Hindlimb muscle (tissue), 1 donor: ENCODE measurements at places on chromosomes 5 and 9.

GRCh38 chr5:141841378-141842180 is 36.6 kb downstream of the PCDH1 start:
- DNase-seq: no peak

DNA sequence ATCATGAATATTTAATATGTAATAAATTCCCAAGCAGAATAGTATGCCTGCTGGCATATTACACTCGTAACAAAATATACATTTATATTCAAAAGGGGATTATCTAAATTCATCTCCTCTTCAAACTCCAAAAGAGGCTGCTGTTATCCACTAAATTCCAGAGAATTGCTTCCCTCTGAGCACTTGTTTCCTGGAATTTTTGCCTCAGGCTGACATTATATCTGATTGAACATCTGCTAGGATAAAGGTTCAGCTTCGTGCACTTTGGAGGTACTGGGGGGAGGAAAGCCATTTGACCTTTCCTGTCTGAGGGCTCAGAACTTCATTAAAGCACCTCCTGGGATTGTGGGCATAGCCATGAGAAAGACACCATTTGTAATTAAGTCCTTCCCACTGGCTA is 4.3 kb upstream of the HAPLN1 start:
- DNase-seq: no peak

DNA sequence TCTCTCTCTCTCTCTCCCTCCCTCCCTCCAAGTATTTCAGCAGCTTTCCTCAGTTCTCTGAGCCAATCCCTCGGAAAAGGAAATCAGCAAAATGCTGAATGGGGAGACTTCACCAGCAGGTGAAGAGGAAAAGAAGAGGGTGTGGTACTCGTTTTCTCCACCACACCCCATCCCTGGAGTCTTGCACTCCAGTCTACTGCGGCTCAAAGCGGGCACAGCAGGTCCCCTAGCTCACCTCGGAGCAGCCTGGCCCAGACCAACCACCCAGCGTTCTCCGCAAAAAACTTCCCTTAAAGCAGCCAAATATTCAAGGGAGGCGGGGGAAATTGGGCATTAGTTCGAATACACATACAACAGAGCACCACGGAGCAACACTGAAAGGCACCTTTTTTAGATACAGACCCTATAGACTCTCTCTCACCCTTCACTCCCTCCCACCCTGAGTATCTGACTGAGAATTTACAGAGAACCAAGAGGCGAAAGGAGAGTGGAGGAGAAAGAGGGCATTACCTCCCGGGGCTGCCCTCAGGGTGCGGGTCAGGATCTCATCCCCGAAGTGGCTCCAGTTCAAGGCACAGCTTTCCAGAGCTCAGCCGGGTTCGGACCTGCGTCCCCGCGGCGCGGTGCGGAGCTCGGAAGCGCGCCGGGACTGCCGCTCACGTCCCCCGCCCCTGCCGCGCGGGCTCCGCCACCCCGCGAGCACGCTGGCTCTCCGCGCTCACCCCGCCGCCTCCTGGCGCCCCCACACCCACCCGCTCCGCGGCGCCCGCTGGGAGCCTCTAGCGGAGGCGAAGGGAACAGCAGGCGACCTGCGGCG is 1638.5 kb upstream of the C9orf72 start:
- DNase-seq: peak; percentile 81

GRCh38 chr5:32598260-32598937 is 13.0 kb downstream of the SUB1 start:
- DNase-seq: no peak

DNA sequence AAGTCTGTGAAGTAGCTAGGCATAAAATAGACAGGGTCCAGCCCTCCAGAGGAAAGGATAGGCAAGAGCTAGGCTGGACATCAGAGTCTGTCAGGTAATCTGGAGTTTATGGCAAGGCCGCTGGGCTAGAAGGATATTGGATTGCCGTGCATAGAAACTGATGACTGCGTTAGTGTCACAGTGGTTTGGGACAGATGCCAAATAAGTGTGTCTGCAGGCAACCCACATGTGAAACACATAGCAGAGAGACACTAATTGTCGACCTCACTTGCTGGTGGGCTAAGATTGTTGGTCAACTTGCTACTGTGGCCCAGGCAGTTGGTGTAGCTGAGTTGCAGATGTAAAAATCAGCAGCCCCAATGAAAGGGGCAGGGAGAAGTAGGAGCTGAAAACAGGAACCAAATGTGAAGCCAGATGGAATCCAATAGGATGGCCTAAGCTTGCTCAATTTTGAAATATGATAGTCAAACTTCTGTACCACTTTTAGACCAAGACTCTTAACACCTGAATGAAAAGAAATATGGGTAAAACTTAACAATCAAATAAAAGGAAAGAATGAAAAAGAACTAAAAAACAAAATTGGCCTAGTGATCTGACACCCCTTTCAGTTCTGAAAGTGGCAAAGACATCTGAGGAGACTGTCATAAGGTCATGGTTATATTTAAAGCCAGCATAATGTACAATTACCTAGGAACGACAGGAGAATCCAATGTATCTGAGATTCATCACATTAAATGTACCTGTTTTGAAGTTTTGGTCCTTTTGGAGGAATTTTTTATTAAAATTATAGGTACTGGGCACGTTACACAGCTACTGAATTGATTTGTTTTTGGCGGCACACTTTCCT is 243.3 kb upstream of the ACTBL2 start:
- no peak for DNase-seq

- DNase-seq: no peak
These were observed 23.8 kb downstream of the SH3RF2 start for GRCh38 chr5:145960166-145960565.

DNA sequence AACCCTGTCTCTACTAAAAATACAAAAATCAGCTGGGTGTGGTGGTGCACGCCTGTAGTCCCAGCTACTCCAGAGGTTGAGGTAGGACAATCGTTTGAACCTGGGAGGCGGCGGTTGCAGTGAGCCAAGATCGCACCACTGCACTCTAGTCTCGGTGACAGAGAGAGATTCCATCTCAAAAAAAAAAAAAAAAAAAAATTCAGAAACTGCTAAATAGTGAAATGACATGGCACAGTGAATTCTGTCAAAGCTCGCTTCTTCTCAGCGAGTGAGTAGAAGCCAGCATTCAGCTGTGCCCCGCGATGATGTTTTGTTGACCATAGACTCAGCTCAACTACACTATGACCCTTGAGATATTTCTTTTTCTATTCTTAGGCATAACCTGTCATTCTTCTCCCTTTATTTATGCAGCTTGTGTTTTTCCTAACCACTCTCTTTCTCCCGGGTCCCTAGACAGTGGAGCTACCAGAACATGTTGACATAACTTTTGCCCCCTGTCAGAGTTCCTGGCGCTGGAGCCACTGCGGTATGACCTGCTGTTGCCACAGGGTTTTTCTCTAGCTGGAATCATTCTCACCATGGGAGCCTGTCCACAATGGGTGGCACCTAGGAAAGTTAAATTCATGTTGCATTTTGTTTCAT is 13.5 kb upstream of the IQGAP2 start:
- no peak for DNase-seq

DNA sequence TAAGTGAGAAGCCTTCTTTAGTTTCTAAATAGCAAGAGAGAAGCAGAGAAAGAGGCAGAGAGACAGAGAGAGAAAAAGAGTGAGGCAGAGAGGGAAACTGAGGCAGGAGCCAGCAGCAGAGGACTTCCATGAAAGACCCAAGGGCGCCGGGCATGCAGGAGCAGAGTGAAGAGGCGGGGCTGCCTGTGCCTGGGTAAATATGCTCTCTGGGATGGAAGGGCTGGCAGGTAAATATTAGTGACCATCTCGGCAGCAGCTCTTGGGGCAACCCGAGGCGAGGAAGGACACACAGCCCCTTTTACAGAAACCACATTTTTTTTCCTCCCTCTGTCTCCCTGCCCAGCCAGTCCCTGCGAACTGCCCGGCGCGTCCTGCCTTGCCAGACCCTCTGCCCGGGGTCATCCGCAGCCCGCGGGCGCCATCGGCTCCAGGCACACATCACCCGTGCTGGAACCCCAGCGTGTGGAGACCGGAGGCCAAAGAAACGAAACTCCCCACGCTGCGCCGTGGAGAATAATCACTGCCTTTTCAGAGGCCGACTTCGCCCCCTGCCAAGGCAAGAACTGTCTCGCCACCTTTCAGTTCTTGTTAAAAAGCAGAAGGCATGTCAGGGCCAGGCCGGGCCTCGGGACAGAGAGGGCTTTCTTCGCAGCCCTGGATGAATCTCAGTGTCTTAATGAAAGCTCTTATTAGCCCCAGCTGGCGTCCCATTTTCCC is 61.3 kb downstream of the BOD1 start:
- DNase-seq: no peak

DNA sequence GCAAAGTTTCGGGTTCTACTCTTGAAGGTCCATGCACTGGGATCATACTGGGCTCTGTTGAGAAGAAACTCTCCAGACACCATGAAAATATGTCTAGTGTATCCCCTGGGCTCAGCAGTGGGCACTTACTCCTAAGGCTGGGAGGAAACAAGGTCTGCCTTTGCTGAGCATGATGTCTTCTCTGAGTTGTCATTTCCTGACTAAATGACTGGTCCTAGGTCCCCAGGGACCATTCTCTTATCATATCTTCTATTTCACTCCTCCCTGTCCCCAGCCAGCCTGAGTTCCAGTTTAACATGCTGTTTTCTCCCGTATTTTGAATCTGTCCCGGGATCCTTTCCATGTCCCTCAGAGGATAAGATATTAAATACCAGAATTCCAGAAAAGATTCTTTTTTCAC is 225.4 kb downstream of the MTRR start:
- DNase-seq: no peak

- DNase-seq: no peak
These were observed 902 bp downstream of the TMED9 start for GRCh38 chr5:177592905-177593304.

DNA sequence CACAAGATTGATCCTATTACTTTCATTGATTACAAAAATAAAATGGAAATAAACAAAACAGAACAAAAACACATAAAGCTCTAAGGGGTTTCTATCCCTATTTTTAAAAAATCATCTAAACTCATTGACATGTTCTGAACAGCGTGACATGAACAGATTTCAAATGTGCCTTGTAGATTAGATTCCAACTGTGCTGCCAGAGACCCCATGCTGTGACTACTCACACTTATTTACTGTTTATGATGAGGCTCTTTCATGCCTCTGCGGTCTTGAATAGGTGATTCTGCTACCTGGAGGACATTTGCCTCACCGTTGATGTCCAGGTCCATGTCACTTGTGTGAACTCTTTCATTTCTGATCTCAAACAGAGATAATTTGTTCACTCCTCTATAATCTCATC is 990.2 kb downstream of the CDH12 start:
- no peak for DNase-seq

- no peak for DNase-seq
These were observed 291.0 kb downstream of the NSG2 start for GRCh38 chr5:174336479-174336878.

DNA sequence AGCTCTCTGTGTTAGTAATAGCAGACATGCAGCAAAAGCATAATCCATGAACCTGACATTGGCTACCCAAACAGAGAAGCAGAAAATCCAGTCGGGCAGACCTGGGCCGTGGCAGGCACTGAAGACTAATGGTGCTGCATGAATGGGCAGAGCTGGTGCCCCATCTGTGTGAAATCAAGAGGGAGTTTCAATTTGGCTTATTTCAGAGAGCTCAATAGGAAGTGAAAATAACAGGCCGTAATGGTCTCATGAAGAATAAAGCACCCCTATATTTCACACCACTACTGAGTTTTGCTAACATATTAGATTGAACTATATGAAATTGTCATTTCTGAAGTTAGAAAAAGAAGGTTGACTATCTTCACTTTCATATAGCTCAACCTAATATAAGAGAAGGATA is 149.7 kb downstream of the ENC1 start:
- DNase-seq: no peak

- no peak for DNase-seq
These were observed 22.0 kb downstream of the LRRTM2 start for GRCh38 chr5:138853132-138853531.

DNA sequence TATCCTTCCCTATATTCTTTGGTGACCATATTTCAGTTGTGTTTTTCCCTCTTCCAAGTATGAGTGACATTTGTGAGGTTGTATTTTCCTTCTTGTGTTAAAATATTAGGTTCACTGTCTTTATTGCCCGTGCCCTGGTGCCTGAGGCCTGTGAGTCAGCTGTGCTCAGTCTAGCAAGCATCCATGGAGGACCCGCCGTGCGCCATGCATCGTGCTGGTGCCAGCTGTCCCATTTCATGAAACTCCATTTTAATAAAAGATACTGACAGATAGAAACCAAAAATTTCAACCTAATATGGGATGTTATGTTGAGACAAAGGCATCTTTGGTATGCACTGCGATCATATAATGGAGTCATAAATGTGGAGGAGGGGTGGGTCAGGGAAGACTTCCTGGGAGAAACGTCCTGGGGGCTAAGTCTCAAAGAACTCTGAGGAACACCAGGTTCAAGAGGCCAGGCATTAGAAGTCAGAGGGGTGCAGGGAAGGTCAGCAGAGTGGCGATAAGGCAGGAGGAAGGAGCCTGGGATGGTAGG is 34.0 kb upstream of the FGF1 start:
- no peak for DNase-seq

DNA sequence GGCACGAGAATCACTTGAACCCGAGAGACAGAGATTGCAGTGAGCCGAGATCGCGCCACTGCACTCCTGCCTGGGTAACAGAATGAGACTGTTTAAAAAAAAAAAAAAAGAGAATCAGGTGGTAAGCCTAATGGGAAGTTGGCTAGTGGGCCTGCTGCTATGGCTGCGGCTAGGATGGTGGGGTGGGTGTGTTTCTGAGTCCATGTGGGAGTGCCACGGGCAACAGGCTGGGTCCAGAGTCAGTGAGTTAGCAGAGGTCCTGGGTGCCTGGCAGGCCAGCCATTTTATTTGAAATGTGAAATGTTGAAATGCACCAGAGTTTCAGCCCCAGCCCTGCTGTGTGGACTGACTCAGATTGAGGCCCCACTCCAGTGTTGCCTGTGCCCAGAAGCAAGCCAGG is 37.8 kb downstream of the JADE2 start:
- DNase-seq: no peak

- DNase-seq: no peak
These were observed 37.3 kb upstream of the EGFL7 start for GRCh38 chr9:136625101-136626065.

DNA sequence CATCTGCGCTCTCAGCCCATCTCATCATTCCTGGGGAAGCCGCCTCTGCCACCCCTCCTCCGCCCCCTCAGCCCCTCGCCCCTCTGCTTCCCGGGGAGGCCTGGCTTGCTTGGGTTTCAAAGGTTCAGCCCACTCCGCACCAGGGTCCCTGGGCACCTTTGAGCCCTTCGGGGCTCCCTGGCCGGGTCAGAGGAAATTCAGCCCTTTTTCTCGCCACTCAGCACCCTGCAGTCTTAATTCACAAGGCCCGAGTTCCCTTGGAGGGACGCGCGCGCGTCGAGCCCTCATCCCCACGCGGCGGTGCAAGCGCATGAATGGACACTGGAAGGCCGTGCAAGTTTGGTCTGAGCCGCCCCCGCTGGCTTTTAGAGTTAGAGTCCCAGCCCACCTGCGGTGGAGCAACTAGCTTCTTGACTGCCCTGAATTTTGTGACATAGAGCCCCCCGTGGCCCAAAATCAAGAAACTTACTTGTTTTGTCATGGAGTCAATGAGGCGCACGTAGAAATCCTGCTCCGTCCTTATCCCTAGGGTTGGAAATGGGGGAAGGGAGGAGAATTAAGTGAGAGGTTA is 4.5 kb downstream of the EBF1 start:
- DNase-seq: no peak

GRCh38 chr5:52743970-52744369 is 43.7 kb upstream of the ITGA1 start:
- DNase-seq: no peak

GRCh38 chr5:149869411-149869821 is 75.2 kb downstream of the PDE6A start:
- DNase-seq: no peak
